ENCODE measurements at places on chromosomes 11 and 22.

DNA sequence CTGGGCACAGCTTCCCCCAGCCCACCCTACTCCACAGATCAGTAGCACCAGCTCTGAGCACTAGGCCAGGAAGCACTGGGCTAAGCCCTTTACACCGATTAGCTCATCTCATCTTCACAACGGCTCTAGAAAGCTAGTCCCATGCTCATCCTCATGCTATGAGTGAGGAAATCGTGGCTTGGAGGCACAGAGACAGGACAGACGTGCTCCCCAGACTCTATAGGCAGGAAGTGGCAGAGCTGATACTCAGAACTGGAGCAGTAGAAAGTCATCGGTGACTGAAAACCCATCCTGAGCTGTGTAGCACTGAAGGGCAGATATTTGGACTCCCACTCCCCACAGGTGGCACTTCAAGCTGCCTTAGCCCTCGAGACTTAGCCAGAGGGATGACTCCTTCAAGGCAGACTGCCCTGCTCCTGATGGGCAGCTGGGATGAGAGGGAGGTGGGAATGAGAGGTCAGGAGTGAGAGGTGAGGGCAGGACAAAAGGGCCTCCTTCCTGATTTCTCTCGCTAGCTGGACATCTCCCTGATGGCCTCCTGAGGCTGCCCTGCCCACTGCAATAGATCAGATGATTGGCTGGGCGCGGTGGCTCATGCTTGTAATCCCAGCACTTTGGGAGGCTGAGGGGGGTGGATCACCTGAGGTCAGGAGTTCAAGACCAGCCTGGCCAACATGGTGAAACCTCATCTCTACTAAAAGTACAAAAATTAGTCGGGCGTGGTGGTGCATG, 9.7 kb downstream of the CD5 start:
- no peak for DNase-seq

- DNase-seq = no peak
These were observed 118.3 kb downstream of the CYP2R1 start for GRCh38 chr11:14773755-14774154.

DNA sequence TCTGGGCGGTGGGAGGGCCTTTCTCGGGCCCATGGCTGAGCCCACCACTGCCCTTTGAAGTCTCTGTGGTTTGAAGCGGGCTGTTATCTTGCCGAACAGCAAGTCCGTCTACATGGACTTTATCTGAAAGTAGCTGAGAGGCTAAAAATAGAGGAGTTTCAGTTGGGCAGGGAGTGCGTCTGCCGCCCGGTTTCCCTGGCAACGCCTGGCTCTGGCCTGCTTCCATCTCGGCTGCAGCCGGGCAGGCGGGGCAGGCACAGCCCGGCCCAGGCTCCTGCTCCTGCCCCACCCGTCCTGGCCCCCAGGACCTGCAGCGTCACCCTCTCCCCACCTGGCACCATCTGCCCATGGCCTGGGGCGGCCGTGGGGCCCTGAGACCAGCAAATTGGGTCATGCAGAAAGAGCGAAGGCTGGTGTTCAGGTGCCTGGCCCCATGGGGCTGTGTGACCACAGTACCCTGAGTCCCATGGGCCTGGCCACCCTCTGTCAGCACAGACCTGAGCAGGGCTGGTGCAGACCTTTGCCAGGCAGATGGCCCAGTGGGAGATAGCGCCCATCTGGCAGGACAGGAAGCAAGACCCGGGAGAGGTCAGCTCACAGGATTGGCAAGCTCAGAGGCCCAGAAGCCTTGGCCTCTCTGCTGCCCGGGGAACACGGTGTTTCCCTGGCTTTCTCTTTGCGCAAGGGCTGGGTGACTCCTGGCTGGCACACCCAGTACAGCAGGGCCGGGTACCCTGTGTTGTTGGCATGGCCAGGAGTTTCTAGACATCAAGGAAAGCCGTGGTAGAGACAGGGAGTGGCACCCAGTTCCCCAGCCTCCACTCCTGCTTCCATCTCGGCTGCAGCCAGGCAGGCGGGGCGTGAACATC, 79.1 kb upstream of the KCNQ1OT1 start:
- peak; percentile 69 for DNase-seq

DNA sequence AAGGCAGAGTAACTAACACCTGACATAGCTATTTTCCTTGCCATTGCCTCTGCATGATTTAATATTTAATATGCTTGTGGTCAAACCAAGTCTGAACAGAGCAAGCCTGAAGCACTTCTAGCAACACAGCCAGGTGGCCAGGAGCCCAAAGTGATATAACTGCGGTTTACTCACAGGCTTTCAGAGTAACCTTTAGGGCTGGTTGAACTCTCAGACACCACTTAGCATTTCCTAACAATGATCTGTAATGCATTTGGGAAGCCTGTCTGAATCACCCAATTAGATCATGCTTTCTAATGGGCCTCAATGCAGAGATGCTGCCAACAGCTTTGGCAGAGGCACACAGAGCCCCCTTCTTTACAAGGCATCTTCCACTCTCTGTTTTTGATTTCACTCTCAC, 96.1 kb downstream of the FDX1 start:
- peak; percentile 82 for DNase-seq

- DNase-seq = no peak
These were observed 50.5 kb downstream of the SCUBE1 start for GRCh38 chr22:43292630-43293018.

DNA sequence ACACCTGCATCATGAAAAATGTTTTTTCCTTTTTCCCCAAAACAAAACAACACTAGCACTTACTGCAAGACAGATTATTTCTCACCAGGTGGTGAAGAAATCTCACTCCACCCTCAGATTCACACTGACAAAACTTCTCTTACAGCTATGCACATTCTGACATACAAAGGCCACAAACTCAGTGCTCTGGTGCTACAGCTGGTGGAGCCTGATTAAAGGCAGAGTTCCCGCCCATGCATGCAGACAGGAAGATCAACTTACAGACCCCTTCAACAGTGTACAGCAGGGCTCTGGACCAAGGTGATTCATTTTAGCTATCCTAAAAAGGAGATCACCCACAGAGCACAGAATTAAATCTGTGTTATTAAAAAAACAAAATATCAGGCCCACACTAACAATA, 112.6 kb downstream of the CADM1 start:
- no peak for DNase-seq

GRCh38 chr22:40525250-40525884, 111.2 kb downstream of the MRTFA start:
- DNase-seq = no peak

GRCh38 chr11:73509188-73509587, 88.7 kb downstream of the FAM168A start:
- no peak for DNase-seq

GRCh38 chr11:61059260-61059752, 43.0 kb upstream of the CD5 start:
- no peak for DNase-seq

DNA sequence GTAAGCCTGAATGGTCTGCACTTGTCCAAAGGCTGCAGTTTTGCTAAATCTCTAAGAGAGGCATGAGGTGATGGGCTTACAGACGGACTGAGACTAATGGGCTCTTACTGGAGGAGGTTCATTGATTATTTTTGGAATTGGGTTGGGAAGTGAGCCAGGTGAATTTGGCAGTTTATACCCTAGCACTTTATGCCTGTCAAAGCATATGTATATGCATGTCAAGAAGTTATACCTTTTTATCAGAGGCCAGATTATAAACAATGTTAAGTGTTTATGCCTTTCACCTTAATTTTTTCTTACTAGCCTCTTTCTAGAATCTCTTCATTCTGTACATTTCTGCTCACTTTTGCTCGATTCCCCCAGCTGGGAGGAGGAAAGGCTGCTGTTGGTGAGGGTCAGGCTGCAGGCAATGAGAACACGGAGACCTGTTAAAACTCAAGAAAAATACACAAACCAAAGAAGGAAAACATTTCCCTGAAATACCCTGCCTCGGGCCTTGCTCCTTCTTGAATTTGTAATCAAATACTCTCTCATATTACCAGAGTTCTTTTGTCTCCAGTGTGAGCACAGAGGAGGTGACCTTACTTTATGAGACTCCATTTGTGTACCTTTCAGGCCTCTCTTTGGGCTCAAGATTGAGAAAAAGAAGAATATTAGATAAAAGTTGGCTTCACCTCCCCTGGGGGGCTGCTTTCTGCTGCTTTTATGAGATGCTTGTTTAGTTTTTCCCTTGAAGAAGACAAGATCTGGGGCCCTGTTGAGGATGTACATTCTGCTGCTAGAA, 19.6 kb downstream of the NAT10 start:
- no peak for DNase-seq

DNA sequence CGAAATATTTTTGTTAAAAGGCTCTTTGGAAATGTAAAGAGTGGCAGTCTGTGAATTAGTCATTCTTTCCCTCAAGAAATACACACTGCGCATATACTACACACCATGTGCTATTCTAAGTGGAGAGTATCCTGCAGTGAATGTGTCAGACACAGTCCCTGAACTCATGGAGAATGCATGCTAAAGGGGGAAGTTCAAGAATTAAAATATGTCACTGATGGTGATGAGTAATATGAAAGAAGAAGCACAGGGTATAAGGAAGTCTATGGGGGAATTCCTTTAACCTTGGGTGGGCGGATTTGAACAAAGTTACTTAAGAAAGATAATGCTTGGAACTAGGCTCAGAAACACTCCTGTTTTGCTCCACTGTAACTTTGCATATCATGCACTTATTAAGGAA, 153.0 kb downstream of the LRRC4C start:
- no peak for DNase-seq

- DNase-seq = peak; percentile 17
These were observed 925 bp upstream of the KCNJ11 start for GRCh38 chr11:17389211-17389956.

GRCh38 chr22:37860796-37861421, 11.7 kb downstream of the EIF3L start:
- DNase-seq = no peak

- no peak for DNase-seq
These were observed 1.5 kb downstream of the FXYD6 start for GRCh38 chr11:117874910-117875381.

- DNase-seq = peak; percentile 78
These were observed at the start of gene SIDT2 for GRCh38 chr11:117178210-117179034. TSS of gene SIDT2 (plus strand) at chr11:117178743. CDS start at chr11:117179264, 521 bp downstream.

- no peak for DNase-seq
These were observed 65.2 kb downstream of the DSCAML1 start for GRCh38 chr11:117731722-117732290.

DNA sequence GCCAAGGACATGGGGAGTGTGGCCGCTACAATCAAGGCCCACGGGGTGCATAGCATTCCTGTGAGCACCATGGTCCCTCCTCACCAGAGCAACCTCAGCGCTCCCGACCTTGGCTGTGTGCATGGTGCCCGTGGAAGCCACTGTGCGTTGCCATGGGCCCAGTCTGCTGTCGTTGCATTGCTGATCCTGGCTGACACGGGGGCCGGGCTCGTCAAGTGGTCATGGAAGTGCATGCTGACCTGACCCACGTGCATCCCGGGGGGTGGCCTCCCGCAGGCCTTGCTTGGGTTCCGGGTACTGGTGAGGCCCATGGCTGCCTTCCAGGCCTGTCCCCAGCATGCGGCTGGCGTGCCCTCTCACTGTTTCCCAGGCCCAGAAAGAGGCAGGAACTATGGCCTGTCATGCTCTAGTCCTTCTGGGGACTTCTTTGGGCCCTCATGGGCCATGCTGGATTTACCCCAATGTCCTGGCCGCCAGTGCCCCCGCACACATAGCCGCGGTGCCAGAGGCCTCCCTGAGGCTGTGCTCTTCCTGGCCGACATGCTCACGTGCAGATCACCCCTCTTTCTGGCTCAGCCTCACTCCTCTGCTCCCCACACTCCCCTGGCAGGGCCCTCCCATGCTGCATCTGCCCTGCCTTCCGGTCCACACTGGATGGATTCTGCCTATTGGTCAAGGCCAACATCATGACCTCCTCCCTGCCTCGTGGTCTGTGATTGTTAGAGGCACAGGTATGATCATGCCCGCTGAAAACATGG, 1258.0 kb downstream of the BRD1 start:
- DNase-seq = no peak

DNA sequence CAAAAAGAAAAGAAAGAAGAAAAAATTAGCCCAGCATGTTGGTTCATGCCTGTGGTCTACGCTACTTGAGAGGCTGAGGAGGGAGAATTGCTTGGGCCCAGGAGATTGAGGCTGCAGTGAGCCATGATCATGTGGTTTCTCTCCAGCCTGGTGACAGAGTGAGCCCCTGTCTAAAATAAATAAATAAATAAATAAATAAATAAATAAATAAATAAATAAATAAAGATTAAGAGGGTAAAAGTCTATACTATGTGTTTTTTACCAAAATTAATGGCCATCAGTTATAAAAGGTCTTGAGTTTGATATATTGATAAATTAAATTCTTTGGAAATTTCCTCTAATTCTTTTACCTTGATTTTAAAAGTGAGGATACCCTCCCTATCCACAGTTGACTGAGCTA, 25.2 kb upstream of the DEPDC7 start:
- DNase-seq = no peak

- DNase-seq = no peak
These were observed 10.1 kb downstream of the CCDC90B start for GRCh38 chr11:83275888-83276641.

GRCh38 chr11:44940835-44941234, 9.8 kb downstream of the TP53I11 start:
- no peak for DNase-seq

DNA sequence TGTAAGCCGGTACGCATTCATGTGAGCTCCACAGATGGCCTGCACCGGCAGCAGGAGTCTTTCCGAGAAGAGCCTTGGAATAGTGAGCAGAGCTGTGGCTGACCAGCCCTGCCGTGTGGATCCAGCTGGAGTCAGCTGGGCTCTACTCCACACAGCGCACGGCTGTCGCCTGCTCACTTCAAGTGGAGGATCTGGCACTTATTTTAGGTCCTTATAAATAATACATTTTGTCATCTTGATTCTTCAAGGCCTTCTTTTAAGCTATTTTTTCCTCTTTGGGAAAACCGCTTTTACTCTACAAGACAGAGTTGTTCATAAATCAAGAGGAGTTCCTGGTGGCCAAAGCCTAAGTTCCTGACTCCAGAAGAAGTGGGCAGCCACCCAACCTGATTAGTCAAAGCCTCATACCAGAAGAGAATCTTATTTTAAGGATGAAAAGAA, 93.8 kb downstream of the KCNC1 start:
- DNase-seq = no peak

DNA sequence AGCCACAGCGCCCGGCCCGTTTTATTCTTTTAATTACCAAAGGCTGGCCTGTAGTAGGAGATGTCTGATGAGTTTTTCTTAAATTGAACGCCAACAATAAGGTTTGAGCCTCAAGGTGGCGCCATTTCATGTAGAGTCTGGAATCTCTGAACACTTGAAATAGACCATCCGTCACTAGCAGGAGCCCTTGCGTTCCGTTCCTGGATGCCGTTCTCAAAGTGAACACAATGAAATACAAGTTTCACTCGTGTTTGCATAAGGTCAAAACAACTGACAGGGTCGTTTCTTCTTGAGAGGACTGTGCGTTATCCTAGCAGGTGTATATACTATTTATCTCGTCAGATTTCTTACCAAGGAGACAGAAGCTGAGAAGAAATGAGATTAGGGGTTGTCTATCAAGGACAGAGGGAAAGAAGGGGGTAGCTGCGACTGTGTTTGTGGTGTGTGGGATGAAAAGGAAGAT, 18.7 kb upstream of the SCGB1D1 start:
- peak; percentile 86 for DNase-seq

- DNase-seq = peak; percentile 91
These were observed 101.0 kb downstream of the PTPRJ start for GRCh38 chr11:48081151-48082010.
